ENCODE measurements at places on chromosomes 5 and 9.

DNA sequence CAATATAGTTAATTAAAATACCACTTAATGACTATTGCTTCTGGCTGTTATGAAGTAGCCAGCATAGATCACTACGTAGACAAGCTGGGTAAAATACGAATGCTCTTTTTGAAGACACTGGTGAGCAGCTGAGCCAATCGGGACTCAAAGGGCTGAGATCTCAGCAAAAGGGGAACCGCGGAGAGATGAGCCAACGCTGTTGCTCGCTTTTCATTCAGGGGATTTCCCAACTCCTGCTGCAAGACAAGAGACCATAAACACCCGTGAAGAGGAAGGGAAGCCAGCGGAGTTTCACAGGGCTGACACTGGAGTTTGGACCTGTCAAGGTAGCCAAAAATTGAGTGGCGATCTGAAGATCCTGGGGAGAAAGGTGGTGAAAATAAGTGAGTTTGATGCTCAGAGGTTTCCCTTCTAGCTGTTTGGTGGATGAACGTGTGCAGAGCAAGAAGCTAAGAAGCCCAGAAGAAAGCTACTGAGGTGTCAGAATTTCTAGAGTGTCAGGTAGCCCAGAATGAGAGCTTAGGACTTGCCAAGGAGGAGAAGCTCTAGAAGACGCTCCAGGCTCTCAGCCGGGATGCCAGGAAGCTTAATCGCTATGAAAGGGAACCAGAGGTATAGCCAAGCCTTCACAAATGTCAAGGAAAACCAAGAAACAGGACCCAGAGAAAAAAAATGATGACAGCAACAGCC, 79.6 kb upstream of the RNU6ATAC start:
- peak; percentile 67 for DNase-seq

DNA sequence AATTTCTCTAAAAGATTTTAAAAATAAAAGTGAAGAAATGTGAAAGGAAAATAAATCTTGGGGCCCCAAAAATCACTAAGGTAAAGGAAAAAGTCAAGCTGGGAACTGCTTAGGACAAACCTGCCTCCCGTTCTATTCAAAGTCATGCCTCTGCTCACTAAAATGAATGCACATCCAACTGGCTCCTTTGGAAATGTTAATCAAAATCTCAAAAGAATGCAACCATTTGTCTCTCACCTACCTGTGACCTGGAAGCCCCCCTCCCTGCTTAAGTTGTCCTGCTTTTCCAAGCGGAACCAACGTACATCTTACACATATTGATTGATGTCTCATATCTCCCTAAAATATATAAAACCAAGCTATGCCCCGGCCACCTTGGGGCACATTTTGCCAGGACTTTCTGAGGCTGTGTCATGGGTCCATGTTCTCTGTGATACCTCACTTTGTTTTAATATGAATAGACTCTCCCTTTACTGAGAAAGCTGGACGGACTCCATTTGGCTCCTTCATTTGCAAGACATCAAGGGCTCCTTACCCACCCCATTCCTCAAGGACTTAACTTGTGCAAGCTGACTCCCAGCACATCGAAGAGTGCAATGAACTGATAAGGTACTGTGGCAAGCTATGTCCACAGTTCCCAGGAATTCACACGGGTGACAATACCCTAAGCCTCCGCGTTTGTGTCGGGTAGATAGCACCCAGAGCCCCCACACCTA, 164.3 kb downstream of the SMC2 start:
- no peak for DNase-seq

GRCh38 chr5:135235551-135236227, 163.3 kb downstream of the MACROH2A1 start:
- no peak for DNase-seq

- DNase-seq, result no peak
Observed at GRCh38 chr5:64331597-64332277, 166.1 kb downstream of the RNF180 start.

DNA sequence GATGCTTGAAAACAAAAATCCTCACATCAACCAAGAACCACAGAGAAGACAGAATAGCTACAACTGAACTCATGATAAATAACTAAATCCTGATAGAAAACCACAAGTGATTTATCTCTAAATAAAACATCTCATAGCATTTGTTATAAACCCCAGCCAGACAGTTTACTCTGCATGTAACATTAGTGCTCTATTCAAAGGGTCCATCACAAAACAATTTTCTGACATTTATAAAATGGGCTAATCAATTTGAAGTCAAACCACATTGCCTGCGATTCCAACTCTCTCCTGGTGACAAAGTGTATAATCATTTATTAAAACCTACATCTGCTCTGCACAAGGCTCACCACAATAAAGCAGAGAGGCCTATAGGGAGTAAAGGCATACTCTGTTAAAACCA, 49.8 kb downstream of the UIMC1 start:
- DNase-seq, result no peak

DNA sequence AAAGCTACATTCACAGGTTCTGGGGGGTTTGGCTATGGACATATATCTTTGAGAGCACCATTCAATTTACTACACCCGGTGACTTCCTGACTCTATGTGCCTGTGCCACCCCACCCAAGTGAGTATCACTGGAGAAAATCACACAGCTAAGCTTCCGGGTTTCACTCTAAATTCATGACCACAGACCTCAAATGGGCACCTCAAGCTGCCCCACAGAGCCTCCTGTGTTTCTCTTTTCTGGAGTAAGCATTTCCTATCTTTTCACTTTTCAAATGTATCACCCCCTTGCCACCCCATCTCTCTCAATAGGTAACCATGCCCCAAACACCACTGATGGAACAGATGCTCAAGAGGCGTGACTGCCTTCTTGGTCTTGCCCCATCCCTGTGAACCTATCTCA, 49.2 kb upstream of the NEK6 start:
- no peak for DNase-seq

DNA sequence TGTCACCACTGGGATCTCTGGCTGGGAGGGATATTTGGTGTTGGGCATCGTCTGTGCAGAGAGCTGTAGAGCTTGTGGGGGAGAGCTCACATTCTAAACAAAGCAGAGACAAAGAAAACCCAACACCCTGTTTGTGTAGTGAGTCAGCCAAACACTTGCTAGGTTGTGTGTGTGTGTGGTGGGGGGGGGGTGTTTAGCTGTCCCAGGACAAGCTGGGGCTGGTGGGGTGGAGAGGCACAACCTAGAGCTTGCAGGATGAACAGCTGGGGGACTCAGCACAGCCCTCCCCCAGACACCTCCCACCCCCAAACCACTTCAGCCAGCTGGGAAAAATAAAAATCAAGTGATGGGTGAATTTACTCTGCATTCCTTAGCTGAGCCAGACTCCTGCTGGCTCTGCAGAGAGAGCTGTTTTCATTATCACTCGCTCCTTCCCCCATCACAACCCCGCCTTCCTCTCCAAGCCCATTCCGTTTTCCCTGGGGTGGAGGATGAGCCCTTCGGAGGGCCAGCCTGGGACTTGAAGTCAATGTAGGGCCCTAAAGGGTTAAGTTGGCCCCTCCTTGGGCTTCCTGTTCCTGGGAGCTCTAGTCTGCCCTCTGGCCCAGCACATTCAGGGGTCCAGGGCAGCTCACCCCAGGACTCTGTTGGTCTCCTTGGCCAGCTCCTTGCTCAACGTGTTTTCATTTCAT, 2.6 kb downstream of the OLFML2A start:
- DNase-seq, result no peak

DNA sequence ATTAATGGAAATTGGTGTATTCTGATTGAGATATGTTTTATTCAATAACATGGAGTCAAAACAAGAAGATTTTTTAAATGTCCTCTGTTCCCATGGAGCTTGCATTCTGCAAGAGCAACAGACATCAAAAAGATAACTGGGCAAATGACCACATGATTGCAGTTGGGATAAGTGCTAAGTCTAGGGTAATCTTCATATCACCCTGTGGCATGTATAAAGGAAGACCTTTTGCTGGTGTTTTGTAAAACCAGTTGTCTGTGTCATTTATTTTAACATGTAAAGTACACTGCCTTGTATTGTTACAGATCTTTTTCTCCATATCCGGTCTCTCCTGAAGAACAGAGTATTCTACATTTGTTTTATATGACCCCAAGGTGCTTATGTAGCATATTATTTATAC, 44.0 kb downstream of the PTCD2 start:
- no peak for DNase-seq

GRCh38 chr5:14557791-14558415, 23.7 kb upstream of the OTULINL start:
- DNase-seq, result no peak

DNA sequence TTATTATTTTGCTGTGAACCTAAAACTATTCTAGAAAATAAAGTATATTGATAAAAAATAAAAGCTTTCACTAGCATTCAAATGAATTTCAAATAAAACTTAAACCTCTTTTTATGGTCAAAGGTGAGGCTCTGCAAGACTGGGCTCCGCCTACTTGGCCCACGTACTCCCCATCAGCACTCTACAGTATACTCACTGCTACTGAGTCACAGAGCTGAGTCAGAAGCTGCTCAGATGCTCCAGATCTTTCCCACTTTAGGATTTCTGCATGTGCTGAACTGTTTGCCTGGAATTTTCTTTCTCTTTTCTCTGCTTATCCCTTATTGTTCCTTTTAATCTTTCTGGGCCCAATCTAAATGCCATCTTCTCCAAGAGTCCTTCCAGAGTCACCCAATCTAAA, 331.9 kb upstream of the CCNG1 start:
- DNase-seq, result no peak

GRCh38 chr9:116859763-116860162, 172.7 kb downstream of the TRIM32 start:
- no peak for DNase-seq

- DNase-seq, result no peak
Observed at GRCh38 chr5:76441101-76441500, 38.0 kb downstream of the IQGAP2 start.

GRCh38 chr9:134236001-134236421, 71.6 kb upstream of the RNU6ATAC start:
- DNase-seq, result no peak

- peak; percentile 84 for DNase-seq
Observed at GRCh38 chr9:70398145-70398556, 16.3 kb downstream of the KLF9 start.

GRCh38 chr5:178685386-178686059, 44.9 kb downstream of the ZNF354A start:
- DNase-seq, result no peak

DNA sequence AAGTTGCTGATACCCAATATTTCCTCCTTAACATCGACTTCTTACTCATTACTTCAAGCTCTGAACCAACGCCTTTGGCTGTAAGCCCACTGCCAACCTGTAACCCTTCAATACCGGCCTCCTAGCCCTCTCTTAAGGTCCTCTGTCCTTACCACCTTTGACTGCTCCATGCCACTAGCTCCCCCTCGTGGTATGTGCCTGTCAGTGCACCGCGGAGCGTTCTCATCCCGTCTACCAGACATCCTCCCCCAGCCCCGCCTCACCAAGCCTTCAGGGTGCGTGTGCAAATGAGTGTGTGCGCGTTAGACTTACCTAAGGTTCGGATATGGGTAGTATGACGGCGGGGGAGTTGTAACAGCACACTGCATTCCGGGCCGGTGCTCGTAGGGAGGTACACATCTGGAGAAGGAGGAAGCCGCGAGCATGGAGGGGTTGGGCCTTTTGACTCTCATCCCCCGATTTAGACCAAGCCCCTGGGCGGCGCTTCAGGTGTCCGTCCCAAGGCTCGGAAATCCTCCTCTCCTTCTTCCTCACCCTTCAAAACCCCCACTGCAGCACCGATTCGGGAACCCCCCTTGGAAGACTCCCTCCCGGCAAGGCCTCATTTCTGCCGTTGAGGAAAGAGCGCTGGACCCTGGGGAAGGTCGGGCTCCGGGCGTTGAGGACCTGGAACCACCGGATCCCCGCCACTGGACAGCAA, 2.8 kb upstream of the MYORG start:
- peak; percentile 92 for DNase-seq

DNA sequence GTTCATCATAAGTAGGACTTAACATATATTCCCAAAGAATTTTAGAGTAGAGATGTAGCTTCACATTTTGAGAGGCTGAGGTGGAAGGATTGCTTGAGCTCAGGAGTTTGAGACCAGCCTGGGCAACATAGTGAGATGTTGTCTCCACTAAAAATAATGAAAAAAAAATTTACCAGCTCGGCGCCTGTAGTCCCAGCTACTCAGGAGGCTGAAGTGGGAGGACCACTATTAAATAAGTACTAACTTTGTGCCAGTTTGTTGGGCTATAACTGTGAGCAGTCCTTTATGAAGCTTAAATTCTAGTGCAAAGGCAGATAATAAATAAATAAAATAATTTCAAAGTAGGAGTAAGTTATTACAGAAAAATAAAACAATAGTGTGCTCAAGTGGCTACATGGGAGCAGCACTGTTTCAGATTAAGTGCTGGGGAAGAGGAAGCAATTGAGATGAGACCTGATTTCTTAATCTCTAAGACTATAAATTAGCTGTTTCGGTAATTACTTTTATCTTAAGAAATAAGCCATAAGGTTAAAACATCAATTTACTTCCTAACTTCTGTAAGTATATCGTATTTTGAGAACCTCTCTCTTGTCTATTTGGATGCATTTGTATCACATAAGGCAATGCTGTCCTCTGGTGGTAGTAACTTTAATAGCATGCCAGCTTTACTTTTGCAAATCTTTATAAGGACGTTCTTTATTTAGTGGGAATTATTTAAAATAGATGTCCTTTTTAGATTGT, 98.9 kb downstream of the CSNK1G3 start:
- peak; percentile 70 for DNase-seq

DNA sequence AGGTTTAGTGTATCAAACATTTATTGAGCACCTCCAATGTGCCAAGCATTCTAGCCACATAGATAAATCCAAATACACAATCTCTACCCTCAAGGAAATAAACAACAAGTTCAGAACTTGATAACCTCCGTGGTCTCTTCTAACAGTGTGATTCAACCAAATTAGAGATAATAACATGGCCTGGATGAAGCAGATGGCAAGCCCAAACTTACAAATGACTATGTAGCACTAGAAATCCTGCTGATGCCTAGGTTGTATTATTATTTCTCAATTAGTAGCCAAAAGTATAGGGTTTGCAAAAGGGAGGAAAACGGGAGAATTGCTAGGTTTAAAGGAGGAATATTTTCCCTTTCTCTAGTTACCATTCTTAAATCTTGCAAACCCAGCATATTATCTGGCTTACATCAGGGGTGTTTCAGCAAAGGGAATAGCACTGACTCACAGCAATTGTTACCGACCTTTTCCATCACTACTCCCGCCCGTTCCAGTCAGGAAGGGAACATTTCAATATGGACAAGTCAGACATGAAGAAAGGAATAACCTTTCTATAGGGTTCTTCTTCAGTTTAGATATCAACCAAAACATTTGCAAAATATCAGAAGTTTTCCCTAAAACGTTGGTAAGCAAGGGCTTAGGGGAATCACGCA, 2.3 kb downstream of the DPYSL3 start:
- DNase-seq, result no peak

GRCh38 chr5:73596705-73597328, 29.2 kb upstream of the ARHGEF28 start:
- peak; percentile 74 for DNase-seq

All from Kasumi-1 (cell line).